ENCODE measurements at places on chromosomes 6 and 20.

DNA sequence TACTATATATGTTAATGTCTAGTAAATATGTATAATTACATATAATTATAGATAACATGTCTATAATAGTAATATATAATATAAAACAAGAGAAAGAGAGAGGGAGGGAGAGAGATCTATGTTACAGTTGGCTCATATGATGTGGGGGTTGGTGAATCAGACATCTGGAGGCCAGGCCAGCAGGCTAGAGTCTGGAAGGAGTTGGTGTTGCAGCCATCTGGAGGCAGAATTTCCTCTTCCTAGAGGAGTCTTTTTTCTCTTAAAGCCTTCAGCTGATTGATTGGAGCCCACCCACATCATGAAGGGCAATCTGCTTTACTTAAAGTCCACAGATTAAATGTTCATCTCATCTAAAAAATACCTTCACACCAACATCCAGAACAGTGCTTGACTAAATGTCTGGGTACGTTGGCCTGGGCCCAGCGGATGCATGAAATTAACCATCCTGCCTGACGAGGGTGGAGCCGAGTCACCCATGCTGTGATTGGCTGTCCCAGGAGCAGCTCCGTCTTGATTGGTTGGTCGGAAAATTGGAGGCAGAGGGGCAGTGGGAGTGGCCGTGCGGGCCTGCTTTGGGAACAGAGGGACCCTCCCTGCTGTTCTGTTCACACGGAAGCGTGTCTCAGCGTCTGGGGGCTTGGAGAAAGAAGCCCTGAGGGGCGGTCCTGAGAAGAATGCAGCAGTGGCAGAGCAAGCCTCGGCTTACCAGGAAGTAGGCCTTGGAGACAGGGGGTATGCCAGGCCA lies 392.4 kb downstream of the QKI start:
- DNase-seq, result no peak

GRCh38 chr6:298233-299103 lies 6.2 kb downstream of the DUSP22 start:
- peak; percentile 70 for DNase-seq

DNA sequence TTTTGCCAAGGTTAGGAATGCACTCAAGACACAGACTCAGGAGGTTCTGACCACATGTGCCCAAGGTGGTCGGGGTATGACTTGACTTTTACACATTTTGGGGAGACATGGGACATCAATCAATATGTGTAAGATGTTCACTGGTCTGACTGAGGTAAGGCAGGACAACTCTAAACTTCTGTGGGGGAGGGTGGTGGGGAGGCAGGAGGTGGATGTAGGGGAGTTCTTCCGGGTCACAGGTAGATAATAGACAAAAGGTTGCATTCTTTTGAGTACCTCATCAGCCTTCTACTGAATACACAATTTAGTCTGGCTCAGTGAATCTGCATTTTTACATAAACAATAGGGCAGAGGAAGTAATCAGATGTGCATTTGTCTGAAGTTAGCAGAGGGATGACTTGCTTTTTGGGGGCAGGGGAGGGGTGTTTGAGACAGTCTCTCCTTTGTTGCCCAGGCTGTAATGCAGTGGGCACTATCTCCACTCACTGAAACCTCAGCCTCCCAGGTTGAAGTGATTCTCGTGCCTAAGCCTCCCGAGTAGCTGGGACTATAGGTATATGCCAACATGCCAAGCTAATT lies 10.9 kb downstream of the ECHDC1 start:
- DNase-seq, result no peak

- DNase-seq, result no peak
Measured at GRCh38 chr6:72825315-72825911, 203.5 kb downstream of the KCNQ5 start.

GRCh38 chr20:433300-433975 lies 25.3 kb downstream of the RBCK1 start:
- no peak for DNase-seq

- DNase-seq, result no peak
Measured at GRCh38 chr6:2877057-2877882, 25.8 kb downstream of the SERPINB9 start.

DNA sequence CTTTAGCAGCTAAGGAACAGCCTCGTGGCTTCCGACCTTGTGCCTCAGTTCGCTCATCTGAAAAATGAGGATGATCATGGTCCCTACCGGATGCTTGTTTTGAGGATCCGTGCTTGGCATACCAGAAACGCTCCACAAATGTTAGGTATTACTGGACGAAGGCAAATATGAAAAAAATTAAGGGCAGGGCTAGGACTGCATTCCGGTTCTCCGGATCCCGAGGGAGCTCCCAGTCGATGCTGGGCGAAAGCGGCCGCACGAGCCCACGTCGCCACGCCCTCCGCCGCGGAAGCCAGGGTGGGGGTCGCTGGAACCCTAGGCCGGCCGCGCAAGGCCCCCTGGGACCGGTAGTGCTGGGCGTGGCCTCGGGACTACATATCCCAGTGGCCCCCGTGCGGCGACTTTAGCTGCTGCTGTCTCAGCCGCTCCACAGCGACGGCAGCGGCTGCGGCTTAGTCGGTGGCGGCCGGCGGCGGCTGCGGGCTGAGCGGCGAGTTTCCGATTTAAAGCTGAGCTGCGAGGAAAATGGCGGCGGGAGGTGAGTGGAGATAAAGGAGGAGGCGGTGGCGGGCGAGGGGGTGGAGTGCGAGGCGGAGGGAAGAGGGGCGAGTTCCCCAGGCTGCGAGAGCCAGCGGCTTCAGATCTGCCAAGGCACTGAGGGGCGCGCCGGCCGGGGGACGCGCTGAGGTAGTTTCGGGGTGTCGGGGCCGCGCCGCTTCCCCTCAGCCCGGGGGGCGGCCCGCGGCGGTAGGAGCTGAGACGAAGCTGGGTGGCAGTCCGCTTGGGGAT lies at the start of gene NCOA3:
NCOA3 (plus strand) TSS at position 406 of the 789 bp plus-strand sequence. CDS start 120,361 bp downstream, outside the sequence.
- DNase-seq, result peak; percentile 99

- DNase-seq, result no peak
Measured at GRCh38 chr6:130933712-130934200, 106.5 kb downstream of the SMLR1 start.

GRCh38 chr6:1297746-1298145 lies 14.2 kb upstream of the FOXQ1 start:
- DNase-seq, result no peak

DNA sequence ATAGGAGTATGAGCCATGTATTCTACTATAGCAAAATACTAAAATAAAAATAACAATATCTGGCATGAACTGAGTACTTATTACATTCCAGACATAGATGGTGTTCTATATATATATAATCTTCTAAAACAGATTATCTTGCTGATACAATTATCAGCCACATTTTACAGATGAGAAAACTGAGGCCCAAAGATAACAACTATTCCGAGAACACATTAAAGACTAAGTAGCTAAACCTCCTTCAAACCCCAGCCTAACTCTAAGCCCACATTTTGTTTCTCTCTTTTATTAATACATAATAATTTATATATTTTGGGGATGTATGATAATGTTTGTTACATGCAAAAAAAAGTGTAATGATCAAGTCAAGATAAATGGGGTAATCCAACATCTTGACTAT lies 98.7 kb upstream of the RUNX2 start:
- no peak for DNase-seq

DNA sequence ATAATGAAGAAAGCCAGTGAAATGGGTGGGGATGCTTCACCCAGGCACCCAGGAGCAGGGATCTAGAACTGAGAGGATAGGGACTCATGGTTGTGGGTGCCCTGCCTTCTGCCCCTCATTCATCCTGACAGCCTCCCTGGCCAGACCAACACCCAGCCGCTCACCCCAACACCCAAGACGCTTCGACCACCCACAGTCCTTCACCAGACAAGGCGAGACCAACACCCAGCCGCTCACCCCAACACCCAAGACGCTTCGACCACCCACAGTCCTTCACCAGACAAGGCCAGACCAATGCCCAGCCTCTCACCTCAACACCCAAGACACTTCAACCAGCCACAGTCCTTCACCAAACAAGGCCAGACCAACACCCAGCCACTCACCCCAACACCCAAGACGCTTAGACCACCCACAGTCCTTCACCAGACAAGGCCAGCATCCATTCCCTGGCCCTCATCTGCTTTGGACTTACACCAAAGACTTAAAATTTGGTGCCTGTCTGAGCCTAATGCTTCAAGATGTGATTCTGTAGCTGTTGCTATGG lies 131.5 kb downstream of the ANKRD60 start:
- no peak for DNase-seq

DNA sequence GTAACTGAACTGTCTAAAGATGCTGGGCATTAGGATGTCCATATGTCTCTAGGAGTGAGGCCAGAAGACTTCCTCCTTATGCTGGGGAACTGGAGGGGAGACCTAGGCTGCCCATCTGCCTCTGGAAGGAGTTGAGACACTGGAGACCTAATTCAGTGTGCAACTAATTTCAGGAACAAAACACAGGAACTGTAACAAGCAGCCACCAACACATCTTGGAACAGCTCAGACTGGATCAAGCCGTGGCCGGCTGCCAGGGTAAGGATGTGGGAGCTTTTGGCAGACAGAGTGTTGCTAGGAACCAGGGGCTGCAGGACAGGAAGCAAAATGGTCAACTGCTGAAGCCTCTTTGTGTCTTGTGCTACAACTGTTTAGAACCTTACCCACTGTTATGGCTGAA lies 16.4 kb upstream of the MAS1 start:
- no peak for DNase-seq

DNA sequence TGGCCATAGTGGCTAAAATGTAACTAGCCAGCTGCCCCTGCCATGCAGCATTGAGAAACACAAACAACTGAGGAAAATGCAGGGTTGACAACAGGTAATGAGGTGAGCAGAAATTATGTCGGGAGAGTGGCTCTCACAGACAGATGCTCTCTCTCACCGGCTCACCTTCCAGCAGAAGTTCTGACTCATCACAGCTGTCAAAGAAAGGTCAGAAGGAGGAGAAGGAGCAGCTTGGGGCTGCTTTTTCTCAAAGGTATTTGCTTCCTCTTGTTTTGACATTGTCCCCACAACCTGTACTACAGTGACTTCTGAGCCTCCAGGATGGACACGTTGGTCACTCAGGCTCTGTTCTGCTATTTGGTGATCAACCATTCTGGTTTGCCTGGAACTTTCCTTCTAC lies 190.5 kb upstream of the HEY2 start:
- DNase-seq, result no peak

DNA sequence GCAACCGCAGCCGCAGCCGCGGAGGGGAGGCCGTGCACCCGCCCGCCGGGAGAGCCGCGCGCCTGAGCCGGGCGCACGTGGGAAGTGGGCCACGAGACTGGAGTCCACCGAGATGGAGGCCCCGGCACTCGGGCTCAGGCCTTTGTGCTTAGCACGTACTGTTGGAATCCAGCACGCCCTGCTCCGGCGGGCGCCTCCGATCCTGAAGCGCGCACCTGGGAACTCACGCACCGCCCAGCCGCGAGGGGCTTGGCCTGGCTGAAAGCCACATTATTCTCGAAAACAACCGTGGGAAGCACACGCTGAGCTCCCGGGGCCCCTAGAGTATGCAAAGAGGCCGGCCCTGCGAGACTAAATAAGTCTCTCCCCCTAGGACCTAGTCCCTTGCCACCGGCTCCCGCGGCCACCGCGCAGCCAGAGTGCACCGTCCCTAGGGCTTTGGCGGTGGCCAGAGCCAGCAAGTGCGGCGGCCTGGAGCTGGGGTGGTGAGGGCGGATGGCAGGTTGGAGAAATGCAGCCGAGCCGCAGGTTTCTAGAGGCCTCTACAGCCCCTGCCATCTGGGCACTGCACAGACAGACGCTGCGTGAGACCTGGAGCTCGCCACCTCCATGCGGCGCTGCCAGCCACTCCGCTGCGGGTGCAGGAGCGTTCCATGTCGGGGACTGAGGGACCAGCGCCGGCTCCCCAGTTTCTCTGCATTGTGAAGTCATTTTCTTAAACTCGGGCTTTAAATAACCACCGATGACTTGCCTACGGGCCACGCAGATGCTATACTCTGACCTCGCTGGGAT lies 42.0 kb upstream of the LY86 start:
- DNase-seq, result peak; percentile 33

DNA sequence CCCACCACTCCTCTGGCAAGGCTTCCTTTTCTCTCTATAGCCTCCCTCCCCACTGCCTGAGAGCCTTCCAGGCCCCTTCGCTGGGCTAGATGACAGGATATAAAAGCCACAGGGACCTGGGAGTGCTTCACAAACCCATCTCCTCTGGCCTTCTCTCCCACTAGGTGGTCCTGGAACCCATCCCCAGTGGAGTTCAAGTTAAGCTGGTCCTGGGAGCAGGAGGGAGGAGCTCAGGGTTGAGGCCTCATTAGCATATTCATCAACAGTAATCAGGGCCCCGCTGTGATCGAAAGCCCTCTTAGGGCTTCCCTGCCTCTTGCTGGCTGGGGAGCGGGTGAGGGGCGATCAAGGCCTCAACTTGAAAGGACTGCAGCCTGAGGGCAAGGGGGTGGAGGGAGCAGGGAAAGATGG lies 9.1 kb downstream of the EBF4 start:
- DNase-seq, result no peak

DNA sequence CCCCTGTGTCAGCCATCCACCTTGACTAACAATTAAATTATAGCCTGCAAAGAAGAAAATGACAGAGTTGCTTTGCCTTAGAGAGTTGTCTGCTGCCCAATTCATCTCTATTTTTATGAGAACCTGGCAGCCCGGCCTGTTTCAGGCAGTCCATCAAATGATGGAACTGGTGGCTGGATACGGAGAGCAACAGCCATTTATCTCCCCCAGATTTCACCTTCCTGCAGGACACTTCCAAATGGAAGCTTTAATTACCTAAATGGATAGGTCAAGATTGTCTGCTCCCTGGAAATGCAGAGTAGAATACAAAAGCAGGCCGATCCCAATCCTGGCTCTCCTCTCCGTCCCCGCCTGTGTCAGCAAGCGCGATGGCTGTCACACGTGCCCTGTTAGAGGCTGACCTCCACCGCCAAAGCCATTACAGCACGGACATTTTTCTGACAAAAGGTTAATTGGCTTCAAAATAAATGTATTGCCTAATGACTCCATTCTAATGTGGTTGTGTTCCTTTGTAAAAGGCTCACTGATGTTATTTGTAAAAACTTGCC lies 86.7 kb downstream of the PACRG start:
- no peak for DNase-seq

DNA sequence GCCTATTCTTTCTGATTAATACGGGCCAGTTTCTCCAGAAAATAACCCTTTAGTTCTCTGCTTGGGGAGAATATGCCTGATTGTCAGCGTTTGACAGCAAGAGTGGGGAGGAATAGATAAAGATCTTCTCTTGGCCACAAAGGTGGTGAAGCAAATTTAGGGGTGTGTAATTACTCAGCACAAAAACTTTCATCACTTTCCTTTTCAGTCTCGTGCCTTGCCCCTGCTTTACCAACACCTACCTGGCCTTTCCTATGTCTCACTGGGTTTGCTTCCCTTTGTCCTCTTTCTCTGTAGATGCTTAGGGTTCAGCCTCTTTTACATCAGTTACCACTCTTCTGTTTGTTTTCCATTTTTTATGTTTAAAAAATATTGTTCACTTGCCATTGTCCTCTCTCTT lies 99.2 kb downstream of the MCHR2 start:
- no peak for DNase-seq

DNA sequence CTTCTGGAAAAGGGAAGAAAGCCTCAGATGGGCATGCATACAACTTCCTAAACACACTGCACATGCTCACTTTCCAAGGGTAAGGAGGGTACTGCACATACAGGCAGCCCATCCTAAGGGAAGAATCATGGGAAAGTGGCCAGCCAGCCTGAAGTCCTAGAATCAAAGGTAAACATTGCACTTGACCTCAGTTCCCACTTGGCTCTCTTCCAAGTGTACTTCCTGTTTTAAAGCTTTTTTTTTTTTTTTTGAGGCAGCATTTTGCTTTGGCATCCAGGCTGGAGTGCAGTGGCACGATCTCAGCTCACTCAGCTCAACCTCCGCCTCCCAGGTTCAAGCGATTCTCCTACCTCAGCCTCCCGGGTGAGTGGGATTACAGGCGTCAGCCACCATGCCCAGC lies 225.3 kb upstream of the EPHA7 start:
- no peak for DNase-seq

- DNase-seq, result no peak
Measured at GRCh38 chr20:11729806-11730205, 187.9 kb upstream of the BTBD3 start.
